HEK293T (cell line): ENCODE measurements at places on chromosomes 1 and 21.

DNA sequence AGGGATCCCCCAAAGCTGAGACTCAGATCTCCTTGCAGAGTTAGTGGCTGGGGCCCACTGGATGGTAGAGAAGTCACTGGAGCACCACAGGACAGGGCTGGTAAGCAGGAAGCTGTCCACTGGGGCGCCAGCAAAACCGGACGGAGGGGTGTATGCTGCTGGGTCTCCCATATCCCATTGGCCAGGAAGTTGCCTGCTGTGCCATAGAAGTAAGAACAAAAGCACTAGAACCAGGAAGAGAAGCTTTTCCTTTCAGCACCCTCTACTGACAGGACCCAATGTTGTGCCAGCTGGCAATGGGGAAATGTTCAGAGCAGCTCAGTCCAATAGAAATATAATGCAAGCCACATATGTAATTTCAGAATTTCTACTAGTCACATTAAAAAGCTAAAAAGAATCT is 146.6 kb downstream of the SPATA46 start:
- DNase-seq: no peak

- DNase-seq: no peak
Observed at GRCh38 chr1:168441745-168442144, 102.1 kb downstream of the XCL2 start.

DNA sequence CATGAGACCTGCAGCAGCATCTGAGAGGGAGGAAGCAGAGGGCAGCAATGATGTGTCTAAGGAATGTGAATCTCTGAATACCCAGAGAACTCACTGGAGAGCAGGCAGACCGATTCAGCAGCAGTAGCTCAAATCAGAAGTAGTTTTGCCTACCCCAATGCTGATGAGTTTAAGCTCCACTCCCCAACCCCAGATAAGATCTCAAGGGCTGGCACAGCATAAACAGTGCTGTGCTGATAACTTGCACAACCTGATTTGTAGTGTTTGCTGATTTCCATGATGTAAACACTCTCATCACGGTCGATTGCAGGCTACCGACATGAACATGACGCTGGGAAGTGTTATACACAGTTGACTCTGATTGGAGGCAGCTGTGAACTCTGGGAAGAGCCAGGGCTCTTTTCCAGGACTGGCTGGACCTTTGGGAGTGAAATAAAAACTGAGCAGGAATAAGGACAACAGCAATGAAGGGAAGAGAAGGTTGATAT is 11.2 kb upstream of the HMGCS2 start:
- no peak for DNase-seq

GRCh38 chr1:111203681-111204200 is 3.3 kb upstream of the DENND2D start:
- no peak for DNase-seq

DNA sequence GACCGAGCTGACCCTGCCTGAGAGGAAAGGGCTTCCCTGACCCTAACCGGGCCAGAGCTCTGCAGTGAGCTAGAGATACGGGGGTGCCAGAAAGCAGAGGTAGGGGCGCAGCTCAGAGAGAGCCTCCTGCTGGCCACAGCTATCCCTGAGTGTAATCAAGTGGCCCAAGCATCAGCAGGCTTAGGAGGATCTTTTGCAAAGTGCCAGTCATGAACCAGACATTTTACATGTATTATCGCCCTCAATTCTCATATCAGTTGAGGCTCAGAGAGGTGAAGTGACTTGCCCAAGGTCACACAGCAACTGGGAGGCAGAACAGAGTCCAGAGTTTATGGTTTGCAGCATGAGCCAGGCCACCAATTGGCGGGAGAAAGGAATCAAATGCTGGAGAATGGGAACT is 7.0 kb upstream of the ID3 start:
- DNase-seq: no peak

- DNase-seq: no peak
Observed at GRCh38 chr21:31893851-31894415, 21.1 kb downstream of the HUNK start.

DNA sequence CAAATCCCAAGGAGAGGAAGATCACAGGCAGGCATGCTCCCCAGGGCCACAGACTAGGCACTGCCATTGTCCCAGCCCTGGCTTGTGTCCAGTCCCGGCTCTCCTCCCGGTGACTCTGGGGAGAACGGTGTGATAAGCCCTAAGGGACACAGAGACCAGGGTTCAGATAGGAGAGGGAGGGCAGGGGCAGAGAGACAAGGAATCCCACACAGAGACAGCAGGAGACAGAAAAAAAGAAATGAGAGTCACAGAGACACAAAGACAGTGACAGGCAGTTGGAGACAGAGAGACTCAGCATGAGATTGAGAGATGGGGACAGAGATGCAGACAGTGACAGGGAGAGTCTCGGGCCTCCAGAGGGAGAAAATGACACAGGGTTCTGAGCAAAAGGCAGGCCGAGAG is 361 bp downstream of the INSRR start:
- no peak for DNase-seq

- no peak for DNase-seq
Observed at GRCh38 chr1:7249516-7249915, 464.3 kb downstream of the CAMTA1 start.

DNA sequence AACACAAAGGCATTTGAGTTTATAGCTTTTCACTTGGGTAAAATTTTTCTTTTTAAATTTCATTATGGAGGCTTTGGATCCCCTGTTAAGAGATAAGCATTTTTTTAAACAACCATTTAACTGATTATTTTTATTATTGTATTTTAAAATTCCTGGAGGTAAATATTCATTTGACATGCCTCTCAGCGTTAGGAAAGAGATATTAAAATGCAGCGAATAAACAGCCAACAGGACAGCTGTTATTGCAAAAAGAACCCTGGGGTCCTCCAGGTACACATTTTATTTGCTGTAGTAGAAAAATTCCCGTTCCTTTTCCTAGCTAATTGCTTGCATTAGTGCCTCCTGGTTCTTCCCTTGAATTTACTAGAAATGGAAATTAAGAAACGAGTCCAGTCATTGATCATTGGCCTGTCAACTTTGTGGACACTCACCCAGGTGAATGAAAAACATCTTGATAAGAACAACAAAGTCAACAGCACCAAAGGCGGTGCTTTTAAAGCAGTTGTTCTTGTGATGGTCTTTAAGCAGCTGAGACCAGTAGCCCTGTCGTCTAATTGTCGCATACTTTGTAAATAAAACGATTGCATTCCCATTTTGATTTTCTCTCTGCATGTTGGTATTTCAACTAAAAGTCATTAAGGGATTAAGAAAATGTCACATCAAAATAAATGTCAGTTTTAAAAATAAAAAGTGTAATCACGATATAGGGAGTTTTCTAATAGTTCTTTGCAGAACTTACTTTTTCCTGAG is 282.4 kb downstream of the GRIK1 start:
- no peak for DNase-seq

- DNase-seq: no peak
Observed at GRCh38 chr1:55584526-55585401, 369.6 kb upstream of the USP24 start.

DNA sequence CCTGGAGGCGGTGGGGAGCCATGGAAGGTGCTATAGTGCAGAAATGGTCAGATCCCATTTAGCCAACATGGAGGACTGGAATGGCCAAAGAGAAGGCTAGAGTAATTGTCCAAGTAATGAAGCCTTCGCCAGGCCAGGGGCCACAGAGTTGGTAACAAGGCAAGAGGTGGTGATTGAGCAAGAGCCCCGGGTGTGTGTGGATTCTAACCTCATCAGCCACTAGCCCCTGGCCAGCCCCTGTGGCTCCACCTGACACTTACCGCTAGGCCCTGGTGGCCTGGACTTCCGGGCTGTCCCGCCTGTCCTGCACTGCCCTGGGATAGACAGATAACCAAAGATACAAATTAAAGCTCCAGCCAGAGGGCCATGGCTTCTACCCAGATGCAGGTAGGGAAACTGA is 9.9 kb downstream of the COL9A2 start:
- DNase-seq: no peak

DNA sequence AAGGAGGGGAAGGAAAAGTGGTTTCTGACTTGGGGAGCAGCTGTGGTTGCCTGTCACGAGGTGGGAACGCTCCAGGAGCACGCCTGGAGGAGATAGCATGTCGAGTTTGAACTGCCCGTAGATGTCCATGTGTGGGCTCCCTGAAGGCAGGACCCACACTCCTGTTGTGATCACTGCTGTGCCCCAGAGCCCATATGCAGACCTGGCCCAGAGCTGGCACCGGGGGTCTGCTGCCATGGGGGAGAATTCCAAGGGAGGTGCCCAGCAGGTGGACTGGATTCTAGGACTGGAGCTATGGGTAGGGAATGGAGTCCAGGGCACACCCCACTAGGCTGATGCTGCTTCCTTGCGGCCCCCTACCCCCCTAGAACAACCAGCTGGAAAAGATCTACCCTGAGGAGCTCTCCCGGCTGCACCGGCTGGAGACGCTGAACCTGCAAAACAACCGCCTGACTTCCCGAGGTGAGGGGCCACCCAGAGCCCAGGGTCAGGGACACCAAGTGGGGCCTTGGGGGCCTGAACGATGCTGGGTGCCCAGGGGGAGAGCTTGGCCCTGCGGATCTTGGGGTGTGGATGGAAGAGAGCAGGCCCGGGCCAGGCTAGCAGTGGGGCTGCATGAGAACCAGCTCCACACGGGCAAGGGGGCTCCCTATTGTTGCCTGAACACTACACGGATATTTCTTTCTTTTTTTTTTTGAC is 9.3 kb downstream of the PODN start:
- DNase-seq: no peak

DNA sequence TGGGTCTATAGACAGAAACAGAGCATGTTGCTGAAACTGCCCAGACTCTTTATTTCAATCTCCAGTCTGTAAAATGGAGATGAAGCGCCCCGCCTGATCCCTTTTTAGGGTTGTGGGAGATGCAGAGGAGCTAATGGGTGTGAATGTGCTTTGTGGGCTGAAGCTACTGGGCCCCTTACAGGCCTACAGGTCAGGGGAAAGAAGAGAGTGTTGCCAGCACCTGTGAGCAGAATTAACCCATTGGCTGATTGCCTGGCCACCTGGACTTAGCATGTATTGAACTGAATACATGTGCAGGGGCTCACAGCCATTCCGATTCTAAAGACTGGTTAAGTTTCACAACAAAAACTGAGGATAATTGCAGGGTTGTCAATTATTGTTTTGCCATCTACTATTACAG is 13.9 kb upstream of the ATF3 start:
- DNase-seq: no peak

DNA sequence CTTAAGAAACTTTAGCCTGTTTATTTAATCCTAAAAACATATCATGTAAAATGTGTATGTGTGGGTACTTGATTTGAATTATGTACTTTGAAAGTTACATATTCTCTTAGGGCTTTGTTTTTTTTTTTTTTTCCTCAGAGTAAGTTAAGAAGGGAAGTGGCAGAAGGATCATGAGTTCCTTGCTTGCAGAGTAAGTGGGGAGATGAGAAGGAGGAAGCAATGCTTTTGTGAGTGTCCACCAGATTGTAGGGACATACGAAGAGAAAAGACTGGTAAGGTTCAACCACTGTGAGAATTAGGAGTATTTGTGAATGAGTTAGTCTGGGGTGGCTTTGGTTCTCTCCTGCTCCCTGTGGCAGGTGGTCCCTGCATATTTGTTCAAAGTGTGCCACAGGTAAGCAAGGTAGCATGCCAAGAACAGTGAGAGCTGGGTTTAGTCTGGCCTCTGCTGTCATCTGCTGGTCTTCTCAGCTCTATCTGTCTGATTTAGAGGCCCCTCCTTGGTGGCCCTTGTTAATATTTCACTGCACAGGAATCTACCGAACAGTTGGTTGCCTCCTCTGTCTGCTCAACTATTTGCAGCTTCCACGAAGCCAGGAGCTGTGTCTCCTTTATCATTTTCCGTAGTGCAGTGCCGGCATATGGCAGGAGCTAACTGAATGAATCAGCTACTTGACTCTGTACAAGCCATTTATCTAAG is 9.5 kb downstream of the DNM3 start:
- no peak for DNase-seq

DNA sequence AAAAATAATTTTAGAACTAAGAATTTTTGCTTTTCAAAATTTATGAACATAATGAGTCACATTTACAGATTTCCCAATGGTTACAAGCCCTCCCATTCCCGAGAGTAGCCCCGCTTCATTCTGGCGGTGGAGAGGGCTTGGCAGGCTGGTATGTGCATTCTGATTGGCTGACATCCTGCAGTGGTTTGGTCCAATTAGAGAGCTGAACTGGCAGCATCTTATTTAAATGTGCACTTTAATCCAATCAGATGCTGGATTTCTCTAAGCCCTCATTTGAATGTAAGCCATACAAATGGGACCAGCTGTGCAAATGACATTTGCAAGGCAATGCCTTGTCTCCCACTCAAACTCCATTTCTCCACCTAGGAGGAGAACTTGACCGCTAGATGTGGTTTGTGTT is 18.0 kb upstream of the TRIM17 start:
- DNase-seq: no peak

DNA sequence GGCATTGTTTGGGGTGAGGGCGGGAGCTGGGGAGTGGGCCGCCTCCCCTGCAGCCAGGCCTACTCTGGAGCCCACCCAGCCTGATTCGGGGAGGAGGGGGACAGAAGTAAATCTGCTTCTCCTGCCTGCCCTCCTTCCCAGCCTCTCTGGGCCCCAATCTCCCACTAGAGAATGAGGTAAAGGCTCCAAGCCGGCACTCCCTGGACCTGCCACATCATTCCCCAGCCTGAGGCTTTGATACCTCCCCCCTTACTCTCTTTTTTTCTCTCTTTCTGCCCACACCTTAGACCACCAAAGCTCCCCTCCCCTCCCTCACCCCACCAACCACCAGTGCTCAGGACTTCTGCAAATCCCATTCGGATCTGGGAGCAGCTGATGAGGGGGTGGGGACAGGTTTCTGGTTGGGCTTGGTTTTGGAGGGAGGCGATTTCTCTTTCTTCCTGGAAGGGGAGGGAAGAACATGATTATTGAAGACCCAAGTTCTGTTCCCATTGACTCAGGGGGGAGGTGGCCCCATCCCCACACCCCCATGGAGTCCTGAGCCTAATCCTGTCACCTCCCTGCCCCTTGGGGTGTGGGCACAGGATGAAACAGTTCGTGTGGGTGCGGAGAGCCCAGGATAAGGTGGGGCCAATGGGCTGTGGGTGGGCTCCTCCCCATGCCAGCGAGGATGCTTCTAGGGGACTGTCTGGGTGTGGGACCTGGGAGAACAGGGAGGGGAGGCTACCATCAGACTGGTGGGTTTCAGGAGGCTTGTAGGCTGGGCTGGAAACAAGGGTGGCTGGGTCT is 1.3 kb downstream of the MAP7D1 start:
- DNase-seq: no peak

DNA sequence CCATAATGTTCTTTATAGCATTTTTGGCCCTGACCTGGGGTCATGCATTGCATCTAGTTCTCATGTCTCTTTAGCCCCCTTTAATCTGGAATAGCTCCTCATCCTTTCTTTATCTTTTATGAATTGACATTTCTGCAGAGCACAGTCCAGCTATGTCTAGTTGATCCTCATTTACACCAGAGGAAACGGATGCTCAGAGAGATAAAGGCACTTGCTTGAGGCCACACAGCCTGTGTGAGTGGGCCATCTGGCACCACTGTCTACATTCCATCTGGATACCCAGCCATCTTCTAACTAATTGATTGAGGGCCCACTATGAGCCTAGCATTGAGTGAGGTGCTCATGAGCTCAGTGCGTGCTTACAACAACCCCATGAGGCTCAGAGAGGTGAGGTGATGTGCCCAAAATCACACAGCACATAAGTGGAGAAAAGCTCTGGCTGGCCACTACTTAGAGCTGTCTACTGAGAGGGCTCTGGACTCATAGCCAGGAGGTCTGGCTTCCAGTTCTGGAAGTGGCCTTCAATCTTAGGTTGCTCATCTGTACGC is 3.5 kb downstream of the HPCA start:
- no peak for DNase-seq

GRCh38 chr1:185864889-185865517 is 130.8 kb downstream of the HMCN1 start:
- DNase-seq: no peak
